Testis (tissue), 5 donors: ENCODE measurements at places on chromosomes 2 and 18. TPM values are rescaled to one million over a fixed set of nuclear protein-coding genes. Genes with fewer than 3 reads are reported as not detected.
A peak's percentile ranks its signal among the peaks of the same experiment; 100 is the strongest.

GRCh38 chr2:171522788-171523087, 464 bp downstream of the CYBRD1 start:
- no peaks in the 10 kb centered on the region for H3K36me3 ChIP-seq
- peak; percentile 28 for DNase-seq
- no peaks in the 10 kb centered on the region for H3K27me3 ChIP-seq
- H3K27ac ChIP-seq = peak overlapping the region; percentile 88
- peak overlapping the region; percentile 82 for H3K4me3 ChIP-seq

The FAM161A gene
- 13.3 TPM for total RNA-seq

The MC2R gene
- total RNA-seq = not detected

DNA sequence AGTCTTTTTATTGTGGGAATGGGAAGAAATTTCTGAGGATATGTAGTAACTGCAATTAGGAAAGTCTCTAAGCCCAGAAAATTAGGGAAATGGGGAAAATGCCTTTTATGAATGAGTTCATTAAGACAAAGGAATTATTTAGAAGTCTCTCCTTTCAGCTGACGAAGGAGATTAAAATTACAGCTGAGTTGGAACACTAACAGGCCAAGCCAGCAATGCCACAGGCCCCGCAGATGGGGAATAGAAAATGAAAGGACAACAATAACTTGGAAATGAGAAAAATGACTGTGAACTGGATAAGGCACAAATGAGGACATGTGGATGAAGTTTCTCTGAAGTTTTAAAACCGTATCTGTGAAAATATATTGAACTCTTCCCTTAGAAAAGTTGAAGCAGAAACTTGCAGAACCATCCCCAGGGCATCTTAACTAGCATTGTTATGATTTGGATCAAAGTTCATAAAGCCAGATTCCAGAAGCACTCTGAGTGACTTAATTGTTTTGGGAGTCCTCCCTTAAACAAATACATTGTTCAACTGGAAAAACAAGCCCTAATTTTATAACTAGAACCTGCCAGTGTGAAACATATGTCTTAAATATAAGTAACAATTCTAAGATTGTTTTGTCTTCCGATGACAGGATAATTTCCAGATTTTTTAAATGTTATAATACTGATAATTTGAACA, 51.3 kb downstream of the C2orf76 start:
- no peak for DNase-seq
- H3K4me3 ChIP-seq = no peak overlapping the region
- no peak overlapping the region for H3K27ac ChIP-seq

GRCh38 chr2:141942006-141942789, 188.6 kb downstream of the LRP1B start:
- no peak overlapping the region for H3K4me3 ChIP-seq
- H3K36me3 ChIP-seq = no peaks in the 10 kb centered on the region
- H3K4me1 ChIP-seq = no peaks in the 10 kb centered on the region
- H3K27me3 ChIP-seq = no peaks in the 10 kb centered on the region
- no peak for DNase-seq

The DYNAP gene
- total RNA-seq = not detected

GRCh38 chr2:98790221-98790620, 59.3 kb upstream of the MGAT4A start:
- H3K4me1 ChIP-seq = no peaks in the 10 kb centered on the region
- no peaks in the 10 kb centered on the region for H3K36me3 ChIP-seq
- no peaks in the 10 kb centered on the region for H3K27me3 ChIP-seq
- DNase-seq = no peak
- H3K27ac ChIP-seq = no peak overlapping the region
- H3K4me3 ChIP-seq = no peak overlapping the region
